ENCODE measurements at places on chromosomes 4 and X. TPM values are rescaled to one million over a fixed set of nuclear protein-coding genes. Genes with fewer than 3 reads are reported as not detected.

AR gene
- 20.2 TPM for total RNA-seq

CENPVL2 gene
- total RNA-seq: not detected

USP17L13 gene
- total RNA-seq: not detected

CXCL13 gene
- not detected for total RNA-seq

PAGE2B gene
- total RNA-seq: not detected

TMEM47 gene
- total RNA-seq: 1.6 TPM

MTTP gene
- total RNA-seq: 0.26 TPM

DMP1 gene
- total RNA-seq: 0.13 TPM

HPSE gene
- total RNA-seq: 41.0 TPM

NXF2B gene
- total RNA-seq: 1.5 TPM

FAM199X gene
- total RNA-seq: 23.2 TPM

Data from endothelial cell (in vitro differentiated cells).